ENCODE measurements at places on chromosomes 2 and 18. TPM values are rescaled to one million over a fixed set of nuclear protein-coding genes. Genes with fewer than 3 reads are reported as not detected.
A peak's percentile ranks its signal among the peaks of the same experiment; 100 is the strongest.

Gene SMIM21
- not detected for total RNA-seq

Gene SULT1C2
- not detected for total RNA-seq

Gene SH3YL1
- total RNA-seq = 20.8 TPM

Gene KIAA2012
- total RNA-seq = not detected

- no peak for DNase-seq
Observed at GRCh38 chr2:190351955-190352354, 8.6 kb downstream of the INPP1 start.

DNA sequence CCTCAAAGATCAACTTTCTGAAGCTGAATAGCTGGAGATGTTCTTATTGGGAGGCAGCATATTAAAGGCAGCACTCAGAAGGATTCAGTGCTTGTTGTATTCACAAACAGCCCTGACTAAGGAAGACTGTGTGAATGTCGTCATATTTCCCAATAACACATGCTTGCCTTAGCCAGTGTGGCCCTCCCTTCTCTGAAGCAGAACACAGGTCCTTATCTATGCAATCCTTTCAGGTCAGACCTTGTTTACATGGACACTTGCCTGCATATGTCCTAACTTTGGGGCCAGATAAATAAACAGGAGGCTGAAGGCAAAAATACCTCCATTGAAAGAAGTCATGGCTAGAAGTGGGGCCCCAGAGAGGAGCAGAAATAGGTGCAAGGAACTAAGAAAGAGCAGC lies 97.2 kb downstream of the SLC4A3 start:
- DNase-seq = no peak

GRCh38 chr2:168564641-168565040 lies 108.6 kb downstream of the CERS6 start:
- no peak for DNase-seq

DNA sequence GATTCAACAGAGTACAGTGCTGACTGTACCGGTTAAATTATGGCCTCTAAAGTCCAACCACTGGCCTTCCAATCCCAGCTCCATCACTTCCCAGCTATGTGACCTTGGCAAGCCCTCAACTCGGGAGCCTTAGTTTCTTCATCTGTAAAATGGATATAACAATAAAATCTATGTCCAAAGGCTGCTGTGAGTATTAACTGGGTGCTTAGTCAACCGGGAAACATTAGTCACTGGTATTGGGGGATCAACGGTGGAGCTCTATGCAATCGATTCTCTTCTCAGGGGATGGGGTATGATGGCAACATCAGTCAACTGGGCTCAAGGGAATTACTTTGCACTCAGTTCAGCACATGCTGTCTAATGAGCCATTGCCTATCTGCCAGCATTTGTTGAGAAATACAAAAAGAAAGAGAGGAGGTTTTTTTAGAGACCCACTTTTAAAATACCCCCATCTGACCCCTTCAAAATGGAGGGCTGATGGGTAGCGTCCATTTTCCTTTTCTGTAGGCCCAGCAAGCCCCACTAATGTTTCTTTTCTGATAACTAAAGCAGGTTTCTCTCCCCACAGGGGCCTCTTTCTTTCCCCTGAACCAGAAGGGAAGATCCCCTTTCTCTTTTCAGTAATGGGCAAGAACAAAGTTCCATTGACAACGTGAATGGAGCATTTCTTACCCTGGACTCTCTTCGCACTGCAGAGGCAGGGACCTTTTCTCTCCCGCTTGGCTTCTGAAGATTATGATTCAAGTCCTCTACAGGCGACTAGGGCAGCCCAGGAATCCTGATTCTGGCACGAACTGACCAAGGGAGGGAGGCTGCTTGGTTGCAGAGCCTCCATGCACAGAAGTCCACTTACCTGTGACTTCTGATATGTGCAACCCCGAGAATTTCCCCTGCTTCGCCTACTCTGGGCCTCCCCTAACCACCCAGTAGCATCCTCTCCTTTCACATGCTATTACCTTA lies 8.7 kb upstream of the AGFG1 start:
- DNase-seq = no peak

DNA sequence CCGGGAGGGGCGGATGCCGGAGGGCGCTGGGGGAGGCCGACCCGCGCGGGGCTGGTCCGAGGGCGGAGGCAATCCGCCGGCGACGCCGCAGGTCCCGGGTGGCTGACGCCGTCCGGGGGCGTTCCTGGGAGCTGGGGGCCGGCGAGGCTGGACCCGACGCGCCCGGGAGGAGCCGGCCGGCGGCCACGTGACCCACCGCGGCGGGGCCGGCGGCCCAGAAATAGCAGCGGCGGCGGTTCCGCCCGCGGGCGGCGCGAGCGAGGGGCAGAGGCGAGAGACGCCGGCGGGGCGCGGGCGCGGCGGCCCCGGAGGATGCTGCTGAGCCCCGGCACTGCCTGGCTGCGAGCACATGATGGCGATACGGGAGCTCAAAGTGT lies at the start of gene RAB31:
RAB31 (plus strand) TSS at position 245 of the 377 bp plus-strand sequence; CDS start at position 350, 105 bp downstream.
- no peak for DNase-seq

- peak; percentile 79 for DNase-seq
Observed at GRCh38 chr2:190718652-190719526, 70.0 kb downstream of the NAB1 start.
